ENCODE measurements at places on chromosomes 7 and 10.

DNA sequence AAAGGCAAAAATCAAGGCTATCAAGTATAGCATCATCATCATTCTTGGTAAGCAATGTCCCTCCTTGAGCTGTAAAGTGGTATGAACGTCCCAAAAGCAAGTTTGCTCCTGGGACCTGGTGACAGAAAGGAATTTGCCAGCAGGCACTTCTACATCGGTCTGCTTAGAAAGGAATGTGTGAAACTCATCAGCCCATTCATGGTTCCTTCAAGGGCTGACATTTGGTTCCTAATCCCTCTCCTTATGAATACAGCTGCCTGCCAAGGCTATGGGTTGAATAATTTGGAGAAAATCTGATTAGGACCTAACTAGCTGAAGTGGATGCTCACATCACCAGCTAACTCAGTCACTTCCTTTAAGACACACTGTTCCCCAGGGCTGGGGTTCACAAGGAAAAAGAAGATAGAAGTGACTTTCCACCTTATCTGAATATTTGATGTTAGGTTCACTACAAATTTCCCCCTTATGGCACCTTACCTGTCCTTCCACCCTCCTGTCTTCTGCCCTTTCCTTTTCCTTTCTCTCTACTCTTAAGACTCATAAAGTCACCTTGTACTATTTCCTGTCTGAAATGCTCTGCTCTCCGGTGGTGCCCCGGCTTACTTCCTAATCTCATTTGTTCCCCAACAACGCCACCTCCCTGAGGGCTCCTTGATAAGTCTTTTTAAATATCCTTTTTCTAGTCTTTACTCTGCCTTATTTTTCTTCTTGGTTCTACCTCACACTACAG is 187.1 kb downstream of the NPSR1 start:
- no peak for DNase-seq

DNA sequence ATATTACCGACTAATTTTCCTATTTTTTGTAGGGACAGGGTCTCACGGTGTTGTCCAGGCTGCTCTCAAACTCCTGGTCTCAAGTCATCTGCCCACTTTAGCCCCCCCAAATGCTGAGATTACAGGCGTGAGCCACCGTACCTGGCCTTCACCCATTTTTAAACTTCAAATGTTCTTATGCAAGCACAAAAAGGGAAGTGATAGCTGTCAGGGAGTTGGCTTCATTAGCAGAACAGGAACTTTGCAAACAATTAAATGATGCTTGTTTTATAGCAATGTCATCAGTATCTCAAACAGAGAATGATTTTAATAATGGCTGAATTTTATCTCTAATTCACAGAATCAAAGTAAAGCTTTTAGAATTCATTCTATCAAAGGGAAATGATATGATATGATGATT is 49.8 kb upstream of the FAM171A1 start:
- DNase-seq: no peak

DNA sequence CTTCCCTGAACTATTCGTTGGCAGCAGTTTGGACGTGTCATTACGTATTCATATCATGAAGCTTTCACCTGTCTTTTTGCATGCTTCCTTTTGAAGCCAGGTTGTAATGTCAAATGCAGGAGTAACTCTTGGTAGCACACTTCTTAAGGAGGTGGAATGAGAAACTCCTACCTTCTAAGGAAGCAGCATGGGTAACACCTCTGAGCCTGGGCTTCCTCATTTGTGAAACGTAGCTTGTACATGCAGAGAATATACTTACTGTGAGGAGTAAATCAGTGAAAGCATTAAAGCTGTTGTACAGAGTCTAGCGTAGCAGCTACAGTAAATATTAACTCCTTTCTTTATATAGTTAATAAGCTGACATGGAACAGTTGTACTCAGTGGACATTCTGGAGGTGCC is 21.1 kb downstream of the CUL1 start:
- DNase-seq: no peak

GRCh38 chr10:124741281-124741921 is 2.8 kb downstream of the FAM53B start:
- DNase-seq: peak; percentile 72

DNA sequence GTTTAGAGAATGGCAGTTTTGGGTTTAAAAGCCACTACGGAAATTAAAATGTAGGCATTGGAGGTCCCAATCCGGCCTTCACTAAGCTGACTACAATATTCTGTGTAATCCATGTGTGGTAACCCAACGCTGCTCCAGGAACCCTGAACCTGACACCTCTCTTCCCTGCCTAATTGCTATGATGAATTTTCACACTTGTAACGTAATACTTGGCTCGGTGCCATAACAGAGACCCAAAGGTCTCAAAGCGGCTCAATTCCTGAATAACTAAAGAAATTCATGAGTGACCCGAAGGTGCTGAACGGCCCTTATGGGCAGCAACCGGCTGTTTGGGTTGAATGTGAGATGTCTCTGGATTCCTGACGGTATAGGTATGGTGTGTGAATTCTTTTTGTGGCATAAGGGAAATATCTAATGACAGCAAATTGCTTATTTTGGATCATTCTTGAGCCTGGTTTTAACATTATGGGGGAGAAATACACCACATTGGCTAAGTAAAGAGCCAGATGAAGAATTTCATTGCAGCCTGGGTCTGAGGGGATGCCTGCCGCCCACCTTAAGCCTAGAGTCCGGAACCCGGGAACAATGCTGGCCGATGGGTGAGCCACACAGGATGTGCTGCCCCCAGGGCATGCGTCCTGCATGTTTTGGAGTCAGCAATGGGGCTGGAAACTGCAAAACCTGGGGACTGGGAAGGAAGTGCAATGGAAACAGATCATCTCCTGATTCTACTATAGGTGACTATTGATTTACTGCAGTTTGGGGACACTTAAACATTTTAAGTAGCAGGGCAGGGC is 69.7 kb upstream of the FZD8 start:
- no peak for DNase-seq

DNA sequence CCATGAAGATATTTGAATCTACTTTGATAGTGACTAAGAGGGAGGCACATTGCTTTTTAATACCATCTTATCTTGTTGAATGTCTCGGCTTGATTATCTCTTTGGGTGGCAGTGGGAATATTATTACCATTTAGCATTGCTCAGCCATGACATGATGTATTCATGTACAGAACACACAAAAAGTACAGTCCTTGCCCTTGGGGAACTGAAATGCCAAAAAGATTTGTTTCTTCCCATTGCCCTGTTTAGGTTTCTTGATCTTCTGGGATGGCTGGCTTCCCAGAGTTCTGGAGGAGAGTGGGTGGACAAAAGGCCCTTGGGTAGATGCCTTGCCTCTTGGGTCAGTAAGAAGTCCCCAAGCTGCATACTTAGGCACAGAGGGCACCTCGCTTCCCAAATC is 23.8 kb downstream of the SUFU start:
- no peak for DNase-seq

All from activated naive CD4-positive, alpha-beta T cell (primary cell).